ENCODE measurements at places on chromosomes 6 and 20.

GRCh38 chr6:40336296-40336695 is 250.9 kb downstream of the LRFN2 start:
- DNase-seq = no peak

DNA sequence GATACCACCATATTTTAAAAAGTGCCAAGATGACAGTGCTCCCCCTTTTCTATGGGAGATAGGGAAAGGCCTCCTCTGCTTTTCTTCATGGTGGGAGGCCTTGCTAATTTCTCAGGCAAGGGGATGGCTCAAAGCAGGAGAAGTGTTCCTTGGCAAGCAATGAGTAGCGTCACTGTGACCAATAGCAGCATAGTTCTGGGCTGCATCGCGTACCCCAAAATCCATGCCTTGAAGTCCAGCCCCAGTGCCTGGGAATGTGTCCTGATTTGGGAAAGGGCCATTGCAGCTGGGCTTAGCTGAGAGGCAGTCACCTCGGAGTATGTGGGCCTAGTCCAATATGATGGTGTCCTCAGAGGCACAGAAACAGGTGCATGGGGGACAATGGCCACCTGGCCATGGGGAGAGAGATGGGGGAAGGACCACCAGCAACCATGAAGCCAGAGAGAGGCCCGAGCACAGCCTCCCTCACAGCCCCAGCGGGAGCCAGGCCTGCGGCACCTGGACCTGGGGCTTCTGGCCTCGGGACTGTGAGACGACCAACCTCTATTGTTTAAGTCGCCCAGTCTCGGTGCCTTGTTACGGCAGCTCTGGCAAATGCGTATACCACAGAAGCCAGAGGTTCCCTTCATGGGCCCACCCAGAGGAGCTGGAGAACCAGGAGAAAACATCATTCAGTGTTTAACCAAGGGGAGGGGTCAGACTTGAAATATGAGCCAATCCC is 153.1 kb upstream of the RPS6KA2 start:
- DNase-seq = no peak

- no peak for DNase-seq
These were observed 6.9 kb downstream of the HAO1 start for GRCh38 chr20:7933346-7933745.

GRCh38 chr20:891706-892080 is 24.4 kb downstream of the ANGPT4 start:
- no peak for DNase-seq

DNA sequence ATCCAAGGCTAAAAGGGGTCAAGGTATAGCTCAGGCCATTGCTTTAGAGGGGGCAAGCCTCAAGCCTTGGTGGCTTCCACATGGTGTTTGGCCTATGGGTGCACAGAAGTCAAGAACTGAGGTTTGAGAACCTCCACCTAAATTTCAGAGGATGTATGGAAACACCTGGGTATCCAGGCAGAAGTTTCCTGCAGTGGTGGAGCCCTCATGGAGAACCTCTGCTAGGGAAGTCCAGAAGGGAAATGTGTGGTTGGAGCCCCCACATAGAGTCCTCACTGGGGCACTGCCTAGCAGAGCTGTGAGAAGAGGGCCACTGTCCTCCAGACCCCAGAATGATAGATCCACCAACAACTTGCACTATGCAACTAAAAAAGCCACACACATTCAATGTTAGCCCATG is 678.7 kb upstream of the ADGRB3 start:
- DNase-seq = no peak
